ENCODE measurements at places on chromosomes 1 and 21.

DNA sequence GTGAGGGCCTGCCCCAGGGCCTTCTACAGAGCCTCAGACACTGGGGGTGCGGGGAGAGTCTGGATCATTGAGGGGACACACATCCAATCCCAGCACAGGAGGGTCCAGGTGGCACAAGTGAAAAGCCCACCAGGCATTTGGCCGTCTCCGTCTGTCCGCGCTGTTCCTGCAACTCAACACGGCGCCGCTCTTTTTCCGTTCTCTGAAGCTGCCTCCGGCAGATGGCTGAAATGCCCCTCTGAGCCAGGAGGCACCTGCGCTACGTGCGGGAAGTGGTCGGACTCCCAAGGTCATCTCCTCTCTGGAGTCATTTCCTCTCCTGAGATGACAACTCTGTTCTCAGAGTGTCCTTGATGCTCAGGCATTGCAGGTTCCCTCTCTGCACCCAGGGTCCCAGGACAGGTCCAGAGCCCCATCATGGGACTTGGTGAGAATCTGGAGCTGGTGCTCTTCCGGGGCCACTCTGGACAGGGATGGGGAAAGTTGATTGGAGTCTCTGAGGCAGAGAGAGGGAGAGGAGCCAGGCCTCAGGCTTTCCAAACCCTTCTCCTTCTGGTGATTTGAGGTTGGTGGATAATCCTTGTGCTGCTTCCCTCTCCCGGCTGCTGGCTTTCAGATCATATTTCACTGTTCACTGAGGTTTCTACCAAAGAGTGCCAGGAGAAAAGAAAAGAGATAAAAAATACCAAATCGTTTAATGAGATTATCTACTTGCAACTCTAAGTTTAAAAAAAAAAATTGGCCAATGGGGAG is 14.0 kb upstream of the MIXL1 start:
- DNase-seq, result no peak

DNA sequence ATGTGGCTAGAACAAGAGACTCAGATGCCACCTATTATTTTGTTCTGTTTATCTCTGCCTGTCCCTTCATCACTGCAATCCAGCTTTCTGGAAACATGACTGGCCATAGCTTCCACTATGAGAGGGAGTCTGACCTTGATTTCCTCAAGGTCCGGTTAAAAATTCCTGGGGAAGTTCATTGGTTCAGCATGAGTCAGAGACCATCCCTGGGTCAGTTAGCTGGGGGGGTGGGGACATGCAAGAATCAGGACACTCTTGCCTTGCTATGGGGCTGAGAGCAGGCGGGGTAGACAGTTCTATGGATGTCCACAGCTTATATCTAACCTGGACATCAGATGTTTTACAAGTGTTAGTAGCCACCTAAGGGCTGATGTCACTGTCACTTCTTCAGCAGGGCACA is 81.1 kb downstream of the TENT5C start:
- DNase-seq, result no peak

GRCh38 chr1:9201401-9202239 is 33.0 kb upstream of the H6PD start:
- DNase-seq, result no peak

GRCh38 chr1:4109628-4109940 is 209.5 kb upstream of the C1orf174 start:
- no peak for DNase-seq

DNA sequence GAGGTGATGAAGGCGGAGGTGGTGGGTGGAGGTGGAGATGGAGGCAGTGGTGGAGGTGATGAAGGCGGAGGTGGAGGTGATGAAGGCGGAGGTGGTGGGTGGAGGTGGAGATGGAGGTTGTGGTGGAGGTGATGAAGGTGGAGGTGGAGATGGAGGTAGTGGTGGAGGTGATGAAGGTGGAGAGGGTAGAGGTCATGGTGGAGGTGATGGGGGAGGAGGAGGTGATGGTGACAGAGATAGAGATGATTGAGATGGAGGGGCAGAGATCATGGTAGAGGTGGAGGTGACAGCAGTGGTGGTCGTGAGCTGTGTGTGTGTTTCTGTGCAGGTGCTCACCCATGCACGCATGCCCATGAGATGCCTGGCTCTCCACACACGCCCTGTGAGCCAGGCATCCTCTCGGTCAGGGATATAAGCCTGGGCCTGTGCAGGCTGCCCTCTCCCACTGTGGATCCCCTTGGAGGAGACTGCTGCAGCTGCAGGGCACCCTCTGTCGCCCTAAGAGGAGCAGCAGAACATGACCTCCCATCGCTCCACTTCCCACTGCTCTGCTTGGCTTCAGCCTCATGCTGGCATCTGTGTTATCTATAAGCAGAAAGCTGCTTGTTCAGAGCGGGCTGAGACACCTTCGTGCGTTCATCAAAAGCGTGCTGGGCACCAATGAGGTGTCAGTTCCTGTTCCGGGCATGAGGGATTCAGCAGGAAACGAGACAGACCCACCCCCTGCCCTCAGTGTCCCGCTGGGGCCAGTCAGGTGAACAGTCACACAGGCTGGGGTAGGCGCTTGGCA is 20.5 kb upstream of the NPHP4 start:
- no peak for DNase-seq

DNA sequence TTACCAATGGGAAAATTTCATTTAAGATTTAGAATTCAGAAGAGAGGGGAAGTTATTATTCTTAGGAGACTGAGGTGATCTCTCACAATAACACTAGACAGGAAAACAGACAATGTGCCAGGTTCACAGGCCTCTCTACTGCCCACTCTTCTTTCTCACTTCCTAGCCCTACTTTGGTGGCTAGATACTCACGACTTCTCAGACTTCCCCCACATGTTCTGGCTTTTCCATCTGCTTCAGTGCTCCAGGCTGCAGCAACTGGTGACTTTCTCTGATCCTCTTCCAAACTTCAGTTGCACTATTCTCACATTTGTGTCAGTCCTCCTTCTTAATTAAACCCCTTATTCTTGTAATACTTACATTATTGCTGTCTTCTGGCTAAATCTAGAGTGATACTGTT is 208.7 kb upstream of the KCTD3 start:
- no peak for DNase-seq

DNA sequence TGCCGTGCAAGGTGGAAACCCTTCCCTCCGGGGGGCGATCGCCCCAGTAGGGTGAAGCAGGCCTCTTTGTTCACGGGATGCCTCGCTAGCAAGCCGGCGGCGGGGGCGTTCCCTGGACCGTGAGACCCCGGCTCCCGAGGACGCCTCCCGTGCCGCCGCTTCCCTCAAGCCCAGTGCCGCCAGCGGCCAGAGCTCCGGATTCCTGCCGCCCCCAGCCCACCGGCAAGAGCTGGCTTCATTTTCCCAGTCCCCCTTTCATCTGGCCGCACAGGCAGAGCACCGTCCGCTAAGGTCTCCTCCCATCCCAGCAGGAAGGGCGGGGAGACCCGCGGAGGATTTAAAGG is 16.3 kb downstream of the IER5 start:
- DNase-seq, result no peak

DNA sequence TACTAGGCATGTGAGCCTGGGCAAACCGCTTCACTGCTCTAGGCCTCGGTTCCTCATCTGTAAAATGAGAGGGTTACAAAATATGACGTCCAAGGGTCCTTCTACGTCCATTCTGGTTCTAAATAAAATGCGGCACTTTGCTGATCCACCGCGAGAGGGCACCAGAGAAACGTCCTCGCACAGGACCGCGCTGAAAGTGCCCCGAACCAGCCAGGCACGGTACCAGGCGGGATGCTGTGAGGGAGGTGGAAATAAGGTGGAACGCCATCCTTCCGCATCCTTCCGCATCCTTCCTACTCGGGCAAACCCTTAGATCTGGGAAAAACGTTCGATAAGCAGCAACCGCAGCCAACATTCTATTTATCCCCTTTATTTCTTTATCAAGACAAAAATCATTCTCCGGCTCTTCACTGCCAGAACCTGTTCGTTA is 60.3 kb upstream of the KRTAP19-8 start:
- peak; percentile 62 for DNase-seq
